ENCODE measurements at places on chromosomes 11 and 22. TPM values are rescaled to one million over a fixed set of nuclear protein-coding genes. Genes with fewer than 3 reads are reported as not detected.
A peak's percentile ranks its signal among the peaks of the same experiment; 100 is the strongest.

SLC22A6 gene
- 0.19 TPM for total RNA-seq

TENM4 gene
- 0.59 TPM for total RNA-seq

GLYAT gene
- total RNA-seq: not detected

DNA sequence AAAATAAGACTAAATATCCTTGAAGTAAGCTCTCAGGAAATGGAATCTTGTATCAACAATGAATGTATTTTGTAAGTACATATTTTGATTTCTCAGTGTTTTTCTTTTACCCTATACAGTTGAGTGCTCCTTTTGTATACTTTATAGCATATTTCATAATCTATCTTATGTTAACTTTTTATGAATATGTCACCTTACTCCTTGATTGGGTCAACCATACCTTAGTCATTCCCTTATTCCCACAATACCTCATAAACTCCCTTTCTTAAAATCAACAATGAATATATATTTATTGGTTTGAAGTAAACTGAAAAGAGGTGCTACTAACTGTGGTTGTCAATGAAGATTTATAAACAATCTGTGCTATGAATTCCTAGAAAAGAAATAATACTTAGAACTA is 686.2 kb downstream of the METTL15 start:
- ATAC-seq: no peak

DNA sequence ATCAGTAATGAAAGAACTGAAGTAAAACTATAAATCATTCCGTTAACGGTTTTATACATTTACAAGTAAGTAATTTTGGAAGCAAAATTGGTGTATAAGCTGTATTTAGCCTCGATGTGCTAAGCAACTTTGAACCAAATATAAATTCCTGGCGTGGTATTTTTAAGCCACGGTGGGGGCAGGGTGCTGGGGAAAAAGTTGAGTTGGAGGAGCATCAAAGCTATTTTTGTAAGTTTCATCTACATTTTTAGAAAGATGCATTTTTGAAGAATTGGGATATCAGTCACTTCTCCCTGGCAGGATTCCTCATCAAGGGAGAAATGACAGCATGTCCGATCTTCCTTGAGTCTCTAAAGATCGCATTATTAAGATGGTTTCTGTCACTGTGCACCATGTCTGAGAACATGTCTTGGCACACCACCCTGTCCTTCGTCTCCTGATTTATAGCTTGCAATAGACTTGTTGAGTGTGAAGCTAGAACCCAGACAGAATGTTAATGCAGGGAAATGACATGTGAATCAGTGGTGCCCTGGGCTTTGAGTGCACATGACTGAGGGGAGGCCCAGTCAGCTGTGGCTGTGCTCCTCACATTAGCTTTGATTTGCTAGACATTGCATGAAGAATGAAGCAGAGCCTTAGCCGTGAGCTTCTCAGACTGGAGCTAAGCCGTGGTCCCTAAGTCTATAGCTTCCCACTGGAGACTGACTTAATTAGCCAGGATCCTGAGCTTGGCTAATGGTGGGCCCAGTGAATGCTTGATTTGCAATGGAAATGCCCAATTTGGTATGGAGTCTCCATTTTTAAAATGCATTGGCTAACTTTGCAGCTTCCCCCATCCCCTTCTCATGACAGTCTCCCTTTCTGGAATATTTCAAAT is 127.0 kb downstream of the COMMD9 start:
- peak; percentile 83 for ATAC-seq

- no peak for ATAC-seq
Observed at GRCh38 chr22:32531228-32531627, 56.6 kb downstream of the FBXO7 start.

DNA sequence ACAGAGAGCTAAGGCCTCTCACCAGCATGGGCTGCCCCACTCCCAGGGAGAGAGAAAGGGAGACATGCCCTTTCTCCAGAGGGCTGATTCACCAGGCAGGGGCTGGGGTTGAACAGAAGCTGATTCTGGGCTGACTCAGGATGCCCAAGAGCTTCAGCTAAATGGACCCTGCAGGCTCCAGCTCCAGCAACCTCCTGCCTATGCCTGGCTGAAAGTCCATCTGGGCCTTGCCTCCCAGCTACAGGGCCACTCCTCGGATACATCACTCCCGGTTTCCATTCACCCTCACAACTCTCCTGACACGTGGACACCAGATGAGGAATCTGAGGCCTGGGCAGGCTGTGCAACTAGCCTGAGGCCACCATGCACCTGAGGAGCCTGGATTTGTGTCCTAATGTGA is 215.5 kb downstream of the BUD13 start:
- ATAC-seq: no peak
